Natural killer cell treated with Interleukin-12 subunit alpha and Interleukin-12 subunit beta and Interleukin-15 and Interleukin-18, amount 100 ng/mL, for 72 hours (primary cell): ENCODE measurements at places on chromosomes 6 and 20.

- DNase-seq = no peak
These were observed 120.4 kb downstream of the KHDC1L start for GRCh38 chr6:73104921-73105320.

- DNase-seq = no peak
These were observed 6.6 kb downstream of the GLO1 start for GRCh38 chr6:38696345-38696744.

- DNase-seq = no peak
These were observed 18.5 kb downstream of the RNF144B start for GRCh38 chr6:18405477-18406293.

DNA sequence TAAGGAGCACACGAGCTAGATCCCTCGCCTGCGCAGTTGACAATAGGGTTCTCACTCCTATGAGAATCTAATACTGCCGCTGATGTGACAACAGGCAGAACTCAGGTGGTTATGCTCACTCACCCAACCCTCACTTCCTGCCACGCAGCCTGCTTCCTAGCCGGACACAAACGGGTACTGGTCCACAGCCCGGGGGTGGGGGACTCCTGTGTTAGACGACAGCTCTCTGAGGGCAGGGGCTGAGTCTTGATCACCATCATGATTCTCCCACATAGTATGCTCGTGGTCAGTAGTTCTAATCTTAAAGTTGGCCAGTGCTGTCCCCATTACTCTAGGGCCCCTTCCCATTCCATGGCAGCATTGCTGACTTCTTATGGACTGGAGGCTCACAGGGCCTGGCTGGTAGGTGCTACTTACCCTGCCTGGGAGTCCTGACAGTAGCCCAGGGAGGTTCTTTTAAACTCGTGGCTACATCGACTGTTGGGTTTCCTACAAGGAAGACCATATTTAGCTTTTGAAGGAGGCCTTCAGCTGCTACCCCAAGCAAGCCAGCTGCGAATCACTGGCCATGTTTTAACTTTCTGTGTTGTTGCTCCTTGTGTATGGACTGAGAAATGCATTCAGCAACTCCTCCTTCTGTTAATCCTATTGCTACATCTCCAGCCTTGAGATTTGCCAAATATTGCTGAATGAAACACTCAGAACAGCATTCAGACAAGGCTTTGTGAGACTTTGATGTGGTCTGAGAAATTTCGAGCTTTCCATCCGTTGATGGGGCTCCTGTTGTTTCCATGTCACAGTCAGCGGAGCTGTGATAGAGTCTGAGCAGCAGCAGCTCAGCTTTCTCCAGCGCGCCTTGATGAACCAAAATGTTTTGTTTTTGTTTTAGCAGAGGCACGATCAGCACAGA is 300.3 kb downstream of the NRN1 start:
- no peak for DNase-seq

GRCh38 chr20:25081065-25081729 is 744 bp downstream of the VSX1 start:
- DNase-seq = no peak

GRCh38 chr6:50936277-50936681 is 117.6 kb downstream of the TFAP2B start:
- DNase-seq = no peak

DNA sequence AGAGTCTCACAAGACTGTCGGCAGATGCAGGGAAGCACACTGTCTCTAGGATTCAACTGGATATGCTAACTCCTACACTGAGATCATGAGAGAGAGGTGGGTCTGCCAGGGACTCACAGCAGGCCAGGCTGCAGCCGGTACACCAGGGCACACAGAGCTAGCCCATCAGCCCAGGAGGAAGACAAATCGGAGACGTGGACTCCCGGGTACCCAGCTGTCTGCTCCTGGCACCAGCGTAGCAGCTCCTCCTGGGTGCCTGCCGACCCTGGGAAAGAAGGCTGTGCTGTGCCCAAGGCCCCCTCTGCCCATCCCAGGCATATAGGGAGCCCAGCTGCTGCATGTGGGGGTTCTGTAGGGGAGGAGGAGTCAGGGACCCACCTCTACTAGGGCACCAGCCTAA is 7.0 kb downstream of the MICAL1 start:
- no peak for DNase-seq

DNA sequence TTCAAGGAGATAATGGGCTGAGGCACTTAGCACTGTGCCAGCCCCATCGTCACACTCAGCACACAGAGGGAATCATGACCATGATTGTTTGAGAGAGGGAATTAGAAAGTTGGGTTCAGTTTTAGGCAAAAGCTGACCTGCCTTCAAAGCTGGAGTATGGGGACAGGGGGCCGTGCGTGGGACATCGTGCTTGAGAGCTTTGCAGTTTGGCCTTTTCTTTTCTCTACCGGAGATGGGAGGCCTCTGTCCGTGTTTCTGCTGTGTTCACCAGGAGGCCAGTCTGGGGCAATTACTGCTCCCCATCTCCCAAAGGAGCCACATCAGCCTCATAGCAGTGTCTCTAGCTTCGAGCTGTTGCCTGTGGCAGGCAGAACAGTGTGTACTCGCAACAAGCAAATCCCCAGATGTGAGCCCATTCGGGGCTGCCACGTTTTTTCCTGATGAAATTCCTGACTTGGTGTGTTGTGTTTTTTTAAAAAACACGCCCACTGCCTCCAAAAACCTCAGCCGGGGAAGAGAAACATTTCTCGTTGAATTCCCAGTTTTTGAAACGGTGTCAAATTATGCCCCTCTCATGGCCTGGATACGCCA is 20.2 kb downstream of the EYA2 start:
- DNase-seq = no peak
